ENCODE measurements at places on chromosomes 4 and X.
A peak's percentile ranks its signal among the peaks of the same experiment; 100 is the strongest.

- DNase-seq = no peak
- H3K27me3 ChIP-seq = no peaks in the 10 kb centered on the region
- H3K36me3 ChIP-seq = peaks cover 11% of the 10 kb centered on the region
- H3K4me3 ChIP-seq = no peak overlapping the region
- peaks cover 16% of the 10 kb centered on the region for H3K4me1 ChIP-seq
Observed at GRCh38 chr4:75741027-75741426, 16.6 kb downstream of the USO1 start.

- DNase-seq = no peak
- no peak overlapping the region for H3K4me3 ChIP-seq
- no peaks in the 10 kb centered on the region for H3K36me3 ChIP-seq
- H3K27me3 ChIP-seq = no peaks in the 10 kb centered on the region
Observed at GRCh38 chr4:54784161-54784671, 126.5 kb downstream of the KIT start.

DNA sequence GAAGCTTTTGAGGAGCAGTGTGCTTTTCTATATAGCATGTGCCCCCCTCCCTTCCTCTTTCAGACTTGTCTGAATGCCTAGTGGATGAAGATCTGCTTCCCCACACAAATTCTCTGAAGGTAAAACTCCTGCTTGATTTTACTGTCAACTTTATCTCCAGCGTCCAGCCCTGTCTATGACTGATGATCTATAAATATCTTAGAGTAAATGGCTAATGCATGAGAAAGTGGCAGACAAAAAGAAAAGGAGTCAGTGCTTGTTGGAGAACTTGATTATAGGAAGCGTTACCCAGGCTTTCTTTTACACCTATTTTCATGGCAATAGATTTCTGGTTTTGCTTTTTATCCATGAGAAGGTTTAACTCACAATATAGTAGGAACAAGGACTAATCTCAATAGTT is 168.3 kb upstream of the HS3ST1 start:
- no peaks in the 10 kb centered on the region for H3K36me3 ChIP-seq
- H3K4me1 ChIP-seq = peaks cover 7% of the 10 kb centered on the region
- no peak for DNase-seq
- H3K27me3 ChIP-seq = no peaks in the 10 kb centered on the region

DNA sequence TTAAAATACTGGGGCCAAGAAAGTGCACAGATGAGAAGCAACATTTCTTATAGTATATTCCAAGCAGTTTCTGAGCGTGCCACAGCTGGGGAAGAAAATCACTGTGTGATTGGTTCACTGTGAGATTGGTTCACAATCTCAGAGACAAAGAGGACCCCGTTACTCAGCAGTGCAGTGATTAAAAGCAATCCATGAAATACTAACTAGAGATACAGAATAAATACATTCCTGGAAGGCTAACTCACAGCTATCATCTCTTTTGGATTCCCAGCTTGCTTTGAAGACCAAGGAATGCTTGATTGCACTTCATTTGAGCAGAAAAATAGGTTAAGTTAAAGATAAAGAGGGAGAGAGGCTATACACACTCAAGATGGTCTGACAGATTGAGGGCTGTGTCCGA is 132.1 kb upstream of the RAPGEF2 start:
- no peaks in the 10 kb centered on the region for H3K27me3 ChIP-seq
- DNase-seq = no peak
- H3K27ac ChIP-seq = no peak overlapping the region
- H3K36me3 ChIP-seq = no peaks in the 10 kb centered on the region
- no peaks in the 10 kb centered on the region for H3K4me1 ChIP-seq

GRCh38 chr4:14856062-14856933 is 146.0 kb upstream of the CPEB2 start:
- H3K4me1 ChIP-seq = peaks cover 26% of the 10 kb centered on the region
- peak; percentile 87 for DNase-seq
- peaks cover 3% of the 10 kb centered on the region for H3K36me3 ChIP-seq
- H3K27me3 ChIP-seq = peaks cover 22% of the 10 kb centered on the region
- peak overlapping the region; percentile 86 for H3K27ac ChIP-seq

DNA sequence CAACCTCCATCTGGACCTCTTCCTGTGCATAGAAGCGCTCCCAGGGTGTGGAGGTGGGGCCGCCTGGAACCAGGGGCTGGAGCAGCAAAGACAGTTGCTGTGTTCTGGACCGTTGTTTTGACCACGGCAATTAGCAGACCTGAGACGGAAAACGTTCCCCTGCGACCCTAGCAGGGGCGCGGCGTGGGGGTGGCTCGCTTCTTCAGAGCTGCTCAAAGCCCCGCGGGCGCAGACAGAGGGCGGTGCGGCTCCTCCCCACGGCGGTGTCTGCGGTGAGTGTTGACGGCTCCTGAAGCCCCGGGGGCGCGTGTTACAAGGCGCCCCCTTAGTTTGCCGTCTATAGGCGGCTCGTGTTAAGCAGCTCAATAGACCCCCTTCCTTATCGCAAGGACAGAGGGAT is 79.2 kb downstream of the TRIML1 start:
- H3K4me1 ChIP-seq = no peaks in the 10 kb centered on the region
- no peaks in the 10 kb centered on the region for H3K36me3 ChIP-seq
- no peak for DNase-seq
- no peak overlapping the region for H3K4me3 ChIP-seq

- peaks cover 25% of the 10 kb centered on the region for H3K36me3 ChIP-seq
- no peak overlapping the region for H3K4me3 ChIP-seq
- no peak for DNase-seq
- H3K27ac ChIP-seq = no peak overlapping the region
Observed at GRCh38 chrX:120617996-120618630, 11.7 kb downstream of the C1GALT1C1 start.

DNA sequence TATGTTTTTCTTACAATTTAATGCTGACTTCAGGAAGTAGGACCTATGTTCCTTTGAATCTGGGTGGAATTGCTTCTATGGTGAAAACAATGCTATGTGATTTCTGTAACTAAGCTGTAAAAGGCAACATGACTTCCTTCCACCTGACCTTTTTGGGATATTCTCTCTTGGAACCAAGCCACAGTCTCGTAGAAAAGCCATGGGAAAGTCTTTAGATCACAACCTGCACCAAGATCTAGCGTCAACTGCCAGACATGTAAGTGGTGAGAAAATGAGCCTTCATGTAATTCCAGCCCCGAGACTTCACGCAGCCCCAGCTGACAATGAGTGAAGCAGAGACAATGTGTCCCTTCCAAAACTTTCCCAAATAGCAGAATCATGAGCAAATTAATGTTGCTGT is 297.0 kb upstream of the DCAF8L1 start:
- DNase-seq = no peak
- H3K27ac ChIP-seq = no peak overlapping the region
- no peaks in the 10 kb centered on the region for H3K4me1 ChIP-seq
- no peaks in the 10 kb centered on the region for H3K36me3 ChIP-seq

DNA sequence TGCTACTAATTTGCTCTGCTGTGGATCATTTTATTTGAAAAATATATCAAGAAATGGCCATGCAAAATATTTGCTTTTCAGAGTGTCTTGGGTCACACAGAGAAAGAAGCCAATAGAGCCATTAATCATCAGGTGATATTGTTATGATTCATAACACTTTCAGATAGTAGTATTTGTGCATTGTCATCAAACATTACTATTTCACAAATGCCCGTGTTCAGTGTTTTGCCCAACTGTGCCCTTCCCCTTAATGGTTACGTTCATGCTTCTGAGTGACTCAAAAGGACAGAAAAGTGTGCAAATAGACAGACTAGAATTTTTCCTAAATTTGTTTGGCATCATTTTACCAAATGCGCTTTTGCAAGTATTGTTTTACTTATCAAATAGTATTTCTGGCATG is 46.5 kb downstream of the PHOX2B start:
- no peak overlapping the region for H3K4me3 ChIP-seq
- H3K4me1 ChIP-seq = no peaks in the 10 kb centered on the region
- H3K27ac ChIP-seq = no peak overlapping the region
- no peaks in the 10 kb centered on the region for H3K36me3 ChIP-seq
